ENCODE measurements at places on chromosomes 6 and 20.

DNA sequence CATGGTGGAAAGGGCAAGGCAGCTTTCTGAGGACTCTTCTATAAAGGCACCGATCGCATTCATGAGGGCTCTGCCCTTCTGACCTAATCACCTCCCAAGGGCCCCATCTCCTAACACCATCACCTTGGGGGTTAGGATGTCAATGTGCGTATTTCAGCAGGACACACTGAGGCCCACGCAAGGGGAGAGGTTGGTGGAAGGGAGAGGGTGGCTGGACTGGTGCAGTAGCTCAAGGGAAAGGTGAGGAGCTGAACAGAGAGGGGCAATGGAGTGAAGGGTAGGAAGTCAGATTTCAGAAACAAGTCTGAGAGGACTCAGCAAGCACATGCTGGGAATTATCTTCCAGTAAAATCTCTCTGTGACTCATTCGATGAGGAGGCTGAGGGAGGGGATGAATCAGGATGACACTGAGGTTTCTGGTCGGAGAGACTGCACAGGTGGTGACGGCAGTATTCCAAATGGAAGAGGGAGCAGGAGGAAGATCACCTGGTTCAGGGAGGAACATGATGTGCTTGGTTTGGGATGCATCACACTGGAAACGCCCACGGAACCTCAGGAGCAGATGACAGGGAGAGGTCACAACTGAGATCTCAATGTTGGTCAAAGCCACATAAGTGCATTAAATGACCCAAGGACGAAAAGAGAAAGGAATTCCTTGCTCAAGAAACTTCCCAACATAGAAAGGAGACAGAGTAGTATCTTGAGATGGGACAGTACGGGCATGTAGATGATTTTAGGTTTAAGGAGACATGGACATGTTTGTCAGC is 67.1 kb downstream of the TFAP2A start:
- DNase-seq = no peak

DNA sequence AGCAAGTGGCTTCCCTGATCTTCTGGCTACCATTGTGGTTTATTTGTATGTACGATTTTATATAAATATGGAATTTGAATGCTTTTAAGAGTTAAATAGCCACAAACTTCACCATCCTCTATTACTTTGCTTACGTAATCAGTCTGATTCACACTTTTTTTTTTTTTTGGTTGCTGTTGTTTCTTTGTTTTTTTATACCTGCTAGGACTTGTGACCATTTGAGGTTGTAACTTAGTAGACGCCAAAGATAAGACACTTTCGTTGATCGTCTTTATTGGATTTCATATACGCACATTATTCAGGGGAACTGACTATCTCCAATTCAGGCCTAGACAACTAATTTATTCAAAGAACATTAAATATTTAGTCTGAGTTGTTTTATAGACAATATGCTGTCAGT is 559.0 kb downstream of the CBLN4 start:
- DNase-seq = no peak

DNA sequence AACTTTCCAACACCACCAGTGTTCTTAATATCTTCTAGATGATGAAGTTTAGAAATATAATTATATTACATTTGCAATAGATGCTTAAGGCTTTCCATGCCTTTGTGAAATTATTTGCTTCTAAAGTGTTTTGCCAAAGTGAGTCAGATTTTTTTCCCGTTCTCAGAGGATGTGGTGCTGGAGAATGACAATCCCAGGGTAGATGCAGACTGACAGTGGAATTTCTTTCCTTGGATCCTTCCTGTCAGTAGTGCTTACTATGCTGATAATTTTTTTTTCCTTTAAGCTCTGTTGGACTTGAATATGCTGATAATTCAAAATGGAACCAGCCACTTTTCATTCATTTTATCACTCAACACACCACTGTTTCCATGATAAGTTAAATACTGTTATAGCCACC is 59.9 kb upstream of the SOX4 start:
- no peak for DNase-seq

GRCh38 chr20:23129891-23130621 is 43.9 kb upstream of the CD93 start:
- no peak for DNase-seq

- no peak for DNase-seq
Measured at GRCh38 chr6:150908901-150909300, 43.4 kb downstream of the MTHFD1L start.
